ENCODE measurements at places on chromosomes 4 and X.

DNA sequence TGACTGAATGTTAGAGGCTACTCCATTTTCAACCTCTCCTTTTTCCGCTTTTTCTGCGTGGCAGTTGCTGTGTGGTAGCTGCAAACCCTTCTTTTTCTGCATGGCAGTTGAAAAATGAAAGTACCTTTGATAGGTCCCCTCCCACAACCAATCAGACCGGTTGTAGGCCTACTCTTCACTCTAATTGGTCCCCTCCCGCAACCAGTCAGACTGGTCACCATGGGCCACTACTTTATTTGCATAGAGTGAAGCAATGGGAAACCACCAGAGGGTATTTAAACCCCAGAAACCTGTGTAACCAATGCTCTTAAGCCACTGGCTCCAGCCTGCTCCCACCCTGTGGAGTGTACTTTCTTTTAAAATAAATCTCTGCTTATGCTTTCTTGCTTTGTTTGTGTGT, 877.8 kb downstream of the FAM133A start:
- no peak for DNase-seq

DNA sequence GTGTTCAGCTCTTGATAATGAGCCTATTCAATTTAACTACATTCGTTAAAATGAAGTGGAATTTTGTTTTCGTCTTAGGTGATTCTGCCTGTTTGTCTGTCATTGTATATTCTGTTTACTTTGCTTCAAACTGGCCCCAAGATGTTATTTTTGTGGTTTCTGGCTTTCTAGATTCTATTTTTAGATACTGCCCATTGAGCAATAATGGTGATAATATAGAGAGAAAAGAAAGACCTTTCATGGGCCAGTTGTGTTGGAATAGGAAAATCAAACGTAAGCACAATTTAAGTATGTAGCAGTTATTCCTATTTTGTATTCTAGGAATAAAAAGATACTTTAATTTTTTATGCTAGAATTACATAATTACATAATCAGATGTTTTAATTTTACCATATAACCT, 4.0 kb downstream of the CDKN2AIP start:
- DNase-seq = no peak

- DNase-seq = no peak
Measured at GRCh38 chrX:112935029-112935428, 94.4 kb upstream of the AMOT start.

DNA sequence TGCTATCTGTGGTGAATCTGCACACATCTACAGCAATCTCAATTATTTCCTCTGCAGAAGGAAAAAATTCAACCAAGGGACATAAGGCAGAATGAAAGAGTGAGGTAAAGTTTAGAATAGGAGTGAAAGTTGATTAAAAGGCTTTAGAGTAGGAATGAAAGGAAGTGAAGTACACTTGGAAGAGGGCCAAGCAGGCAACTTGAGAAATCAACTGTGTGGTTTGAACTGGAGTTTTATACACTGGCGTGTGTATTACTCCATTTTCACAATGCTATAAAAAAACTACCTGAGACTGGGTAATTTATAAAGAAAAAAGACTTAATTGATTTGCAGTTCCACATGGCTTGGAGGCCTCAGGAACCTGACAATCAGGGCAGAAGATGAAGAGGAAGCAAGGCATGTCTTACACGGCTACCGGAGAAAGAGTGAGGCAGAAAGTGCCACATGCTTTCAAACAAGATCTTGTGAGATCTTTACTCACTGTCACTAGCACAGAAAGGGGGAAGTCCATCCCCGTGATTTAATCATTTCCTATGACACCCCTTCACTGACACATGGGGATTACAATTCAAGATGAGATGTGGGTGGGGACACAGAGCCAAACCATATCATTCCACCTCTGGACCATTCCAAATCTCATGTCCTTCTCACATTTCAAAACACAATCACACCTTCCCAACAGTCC, 234.8 kb downstream of the IL15 start:
- DNase-seq = peak; percentile 20

DNA sequence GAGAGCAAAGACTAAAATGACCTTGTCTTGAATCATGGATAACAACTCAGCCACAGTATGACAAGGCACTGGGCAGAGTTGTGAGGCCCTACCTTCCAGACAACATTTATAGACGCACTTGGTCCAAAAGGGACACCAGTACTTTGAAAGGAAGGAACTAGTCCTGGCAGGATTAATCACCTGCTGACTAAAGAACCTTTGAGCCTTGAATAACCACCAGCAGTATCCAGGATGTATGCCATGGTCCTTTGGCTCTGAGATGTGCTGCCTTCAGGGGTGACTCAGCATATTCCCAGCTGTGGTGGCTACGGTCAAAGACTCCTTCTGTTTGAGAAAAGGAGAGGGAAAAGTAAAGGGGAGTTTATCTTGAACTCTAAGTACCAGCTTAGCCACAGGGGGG, 118.1 kb upstream of the PRR32 start:
- no peak for DNase-seq

- DNase-seq = no peak
Measured at GRCh38 chr4:41069257-41069656, 145.1 kb downstream of the APBB2 start.

DNA sequence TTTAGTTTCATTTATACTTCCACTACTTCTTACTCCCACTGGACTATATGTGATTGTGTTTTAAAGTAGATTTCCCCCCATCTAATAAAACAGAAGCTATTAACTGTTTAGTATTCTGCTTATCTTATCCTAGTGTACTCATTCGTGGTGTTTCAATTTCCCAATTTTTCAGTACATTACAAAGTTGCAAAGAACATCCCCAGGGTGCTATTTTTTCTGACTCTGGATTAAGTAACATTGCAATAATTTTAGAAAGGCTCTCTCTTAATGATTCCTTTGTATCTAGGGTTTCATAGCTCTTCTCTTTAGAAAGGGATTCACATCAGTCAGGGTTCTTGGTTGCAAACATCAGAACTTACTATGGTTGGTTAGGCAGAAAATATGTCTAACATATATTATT, 317.9 kb upstream of the DIPK2B start:
- no peak for DNase-seq

DNA sequence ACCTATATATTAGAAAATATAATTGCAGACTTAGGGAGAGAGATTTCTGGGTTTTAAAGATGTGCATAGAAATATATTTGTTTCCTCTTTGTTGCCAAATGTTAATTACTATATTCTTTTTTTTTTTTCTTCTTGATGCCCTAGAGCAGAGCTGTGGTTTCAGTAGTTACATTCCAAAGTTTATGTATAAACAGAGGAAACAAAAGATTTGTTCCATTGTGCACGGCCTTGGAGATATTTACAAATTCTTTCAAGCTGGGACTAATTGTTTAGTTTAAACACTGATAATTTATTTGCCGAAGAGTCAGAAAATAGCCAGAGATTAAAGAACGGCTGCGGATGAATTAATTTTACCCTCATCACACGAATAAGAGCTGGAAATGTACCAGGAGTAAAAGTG, 85.1 kb downstream of the USP46 start:
- DNase-seq = no peak

DNA sequence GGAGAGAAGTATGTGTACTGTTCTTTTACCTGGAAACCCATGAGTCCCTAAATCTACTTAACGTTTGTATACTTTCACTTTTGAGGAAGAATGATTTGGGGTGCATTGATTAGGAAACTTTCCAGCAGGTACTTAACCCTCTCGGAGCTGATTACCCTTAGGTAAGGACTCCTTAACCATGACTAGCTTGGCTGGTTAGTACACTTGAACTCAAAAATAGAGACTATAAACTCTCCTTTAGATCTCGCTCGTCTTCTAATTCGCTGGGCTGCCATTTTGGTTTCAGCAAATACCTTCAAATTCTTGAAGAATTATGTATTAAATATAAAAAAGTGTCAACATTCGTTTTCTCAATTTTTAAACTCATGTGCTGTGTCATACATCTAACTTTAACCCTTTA, 2.0 kb downstream of the USP9X start:
- no peak for DNase-seq

DNA sequence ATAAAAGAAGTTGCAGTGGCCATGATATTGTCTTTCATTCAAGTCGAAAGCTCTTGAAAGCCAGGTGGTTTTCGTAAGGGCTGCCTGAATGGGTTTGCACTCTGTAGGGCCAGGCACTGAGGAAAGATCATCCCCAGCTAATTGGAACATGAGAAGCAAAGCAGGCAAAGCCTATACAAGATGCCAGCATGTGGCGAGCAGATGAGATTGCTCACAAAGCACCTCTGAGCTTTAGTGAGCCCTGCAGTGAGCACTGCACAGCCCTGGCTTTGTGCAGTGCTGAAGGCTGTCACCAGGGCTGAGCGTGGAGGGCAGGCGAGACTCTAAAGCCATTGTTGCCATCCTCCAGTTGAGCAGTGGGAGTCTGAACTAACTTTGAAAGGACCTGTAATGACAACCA, 53.8 kb downstream of the HADH start:
- no peak for DNase-seq

DNA sequence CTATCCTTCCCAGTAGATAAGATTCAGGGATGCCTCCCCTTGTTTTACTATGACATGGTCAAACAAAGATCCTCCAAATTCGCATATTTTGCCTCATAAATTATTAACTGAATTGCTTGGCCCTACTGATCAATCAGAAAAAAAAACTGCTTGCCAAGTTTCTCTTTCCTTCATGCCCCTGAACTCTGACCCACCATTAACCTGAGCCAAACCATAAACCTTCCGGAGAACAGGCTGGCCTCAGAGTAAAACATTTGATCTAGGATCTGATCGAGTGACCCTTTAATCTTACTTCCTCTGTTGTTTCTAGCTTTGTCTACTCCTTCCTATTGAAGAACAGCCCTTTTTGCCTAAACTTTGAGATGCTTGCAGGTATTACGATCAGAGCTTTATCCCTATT, 209.7 kb upstream of the FAM47A start:
- DNase-seq = no peak

DNA sequence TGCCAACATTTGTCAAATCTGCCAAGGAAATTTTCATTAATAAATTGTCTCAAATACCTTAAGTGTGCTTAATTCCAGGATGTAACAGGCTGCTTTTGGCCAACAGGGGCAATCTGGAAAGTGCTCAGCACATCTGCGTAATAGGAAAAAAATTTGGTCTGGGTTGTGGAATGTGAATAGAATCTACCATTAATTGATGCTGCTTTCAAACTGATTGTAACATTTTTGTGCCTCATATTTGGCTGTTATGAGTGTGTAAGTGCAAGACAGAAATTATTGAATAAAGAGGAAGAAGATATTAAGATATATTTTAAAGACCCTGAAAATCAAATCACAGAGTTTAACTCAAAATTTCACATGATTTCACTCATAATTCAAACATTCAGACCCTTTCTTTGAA, 41.1 kb downstream of the REELD1 start:
- DNase-seq = no peak

- peak; percentile 93 for DNase-seq
Measured at GRCh38 chr4:74428276-74428675, 16.7 kb upstream of the AREG start.

DNA sequence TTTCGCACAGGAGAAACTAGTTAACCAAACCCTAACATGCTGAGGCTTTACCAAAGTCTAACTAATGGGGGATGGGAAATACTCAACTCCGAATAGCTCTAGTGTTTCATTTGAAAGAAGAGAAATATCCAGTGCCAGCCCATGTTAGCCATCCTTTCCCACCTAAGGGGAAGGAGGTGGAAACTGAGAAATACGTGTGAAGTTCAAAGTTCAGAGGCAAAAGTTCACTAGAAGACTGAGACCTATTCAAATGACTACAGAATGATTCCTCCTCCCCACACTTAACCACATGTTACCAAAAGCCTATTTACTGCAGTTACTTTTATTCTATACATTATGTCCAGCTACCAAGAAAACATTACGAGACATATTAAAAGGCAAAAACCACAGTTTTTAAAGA, 106.3 kb downstream of the CENPC start:
- no peak for DNase-seq

DNA sequence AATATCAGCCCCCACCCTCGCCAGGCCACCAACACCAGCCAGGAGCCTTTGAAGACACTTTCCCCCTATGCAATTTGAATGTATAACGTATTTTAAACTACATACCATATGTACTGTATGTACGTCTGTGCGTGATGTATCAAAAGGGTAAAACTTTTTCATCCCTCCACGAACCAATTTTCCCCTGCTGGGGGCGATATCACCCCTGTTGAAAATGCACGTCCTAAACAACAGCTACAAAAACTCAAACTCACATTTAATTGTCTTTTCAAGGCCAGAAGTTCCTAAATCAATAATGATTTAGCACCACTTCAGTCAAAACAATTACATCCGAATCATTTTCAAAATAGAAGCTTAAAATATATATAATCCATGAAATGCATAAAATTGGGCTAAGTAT, 1.4 kb downstream of the VEGFD start:
- DNase-seq = no peak

DNA sequence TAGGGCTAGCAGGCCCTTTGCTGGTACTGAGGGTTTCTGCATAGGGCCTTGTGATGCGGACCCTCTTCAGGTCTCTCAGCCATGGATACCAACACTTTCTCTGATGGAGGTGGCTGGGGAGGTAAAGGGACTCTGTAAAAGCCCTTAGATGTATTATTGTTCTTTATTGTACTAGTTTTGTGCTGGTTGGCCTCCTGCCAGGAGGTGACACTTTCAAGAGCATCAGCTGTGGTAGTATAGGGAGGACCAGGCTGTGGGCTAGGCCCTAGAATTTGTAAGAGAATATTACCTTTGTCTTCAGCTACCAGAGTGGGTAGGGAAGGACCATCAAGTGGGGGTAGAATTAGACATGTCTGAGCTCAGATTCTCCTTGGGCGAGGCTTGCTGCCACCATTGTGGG, 936.3 kb downstream of the CENPC start:
- no peak for DNase-seq

GRCh38 chr4:20196476-20196875, 55.2 kb upstream of the SLIT2 start:
- DNase-seq = no peak

- DNase-seq = peak; percentile 59
Measured at GRCh38 chrX:1673337-1673736, 58.5 kb downstream of the ASMT start.

DNA sequence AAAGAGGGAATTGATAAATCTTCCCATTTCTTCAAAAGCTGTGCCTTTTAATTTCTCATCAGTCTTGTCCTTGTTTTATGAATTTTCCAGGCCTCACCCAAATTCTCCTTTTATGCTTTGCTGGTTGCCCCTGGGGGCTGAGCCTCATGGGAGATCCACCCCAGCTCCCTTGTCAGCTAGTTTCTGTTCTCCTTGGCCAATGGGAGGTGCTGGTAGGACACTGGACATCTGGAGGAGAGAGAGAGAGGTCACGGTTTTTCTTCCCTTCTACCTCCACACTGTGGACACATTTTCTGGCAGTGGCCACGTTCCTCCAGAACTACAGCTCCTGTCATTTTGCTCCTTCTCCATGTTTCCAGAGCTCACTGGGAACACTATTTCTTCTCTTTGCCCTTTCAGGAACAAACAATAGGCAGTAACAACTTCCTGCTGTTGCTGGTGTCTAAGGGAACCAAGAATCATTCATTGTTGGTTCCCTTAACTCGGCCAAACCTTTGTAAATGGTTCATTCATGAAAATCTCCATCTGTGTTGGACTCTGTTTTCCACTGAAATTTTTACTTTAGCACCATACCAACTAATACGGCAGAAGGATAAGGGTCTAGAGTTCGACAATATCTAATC, 334.5 kb downstream of the GPAT3 start:
- DNase-seq = no peak

All from common myeloid progenitor, CD34-positive (primary cell).